IPS DF 6.9 (cell line): ENCODE measurements at places on chromosomes 6 and 20.

DNA sequence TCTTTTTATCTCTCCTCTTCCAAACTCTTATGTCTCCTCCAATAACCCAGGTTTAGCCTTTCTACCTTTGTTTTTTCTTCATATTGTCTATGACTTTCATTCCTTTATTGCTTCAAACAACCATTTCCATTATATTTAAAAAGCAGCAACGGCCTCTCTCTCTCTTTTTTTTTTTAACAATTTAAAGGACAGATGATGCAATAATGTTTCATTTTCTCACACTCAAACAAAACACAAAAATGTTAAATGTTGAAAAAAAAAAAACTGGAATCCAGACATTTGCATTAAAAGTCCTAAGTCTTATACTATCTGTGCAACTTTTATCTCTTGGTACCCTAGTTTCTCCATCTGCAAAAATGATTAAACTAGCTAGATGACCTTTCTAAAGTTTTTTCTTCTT, 105.8 kb downstream of the LMBRD1 start:
- DNase-seq: no peak

GRCh38 chr20:60295214-60295613, 337.0 kb downstream of the CDH26 start:
- DNase-seq: no peak

GRCh38 chr20:50674138-50674825, 17.1 kb downstream of the RIPOR3 start:
- DNase-seq: no peak

DNA sequence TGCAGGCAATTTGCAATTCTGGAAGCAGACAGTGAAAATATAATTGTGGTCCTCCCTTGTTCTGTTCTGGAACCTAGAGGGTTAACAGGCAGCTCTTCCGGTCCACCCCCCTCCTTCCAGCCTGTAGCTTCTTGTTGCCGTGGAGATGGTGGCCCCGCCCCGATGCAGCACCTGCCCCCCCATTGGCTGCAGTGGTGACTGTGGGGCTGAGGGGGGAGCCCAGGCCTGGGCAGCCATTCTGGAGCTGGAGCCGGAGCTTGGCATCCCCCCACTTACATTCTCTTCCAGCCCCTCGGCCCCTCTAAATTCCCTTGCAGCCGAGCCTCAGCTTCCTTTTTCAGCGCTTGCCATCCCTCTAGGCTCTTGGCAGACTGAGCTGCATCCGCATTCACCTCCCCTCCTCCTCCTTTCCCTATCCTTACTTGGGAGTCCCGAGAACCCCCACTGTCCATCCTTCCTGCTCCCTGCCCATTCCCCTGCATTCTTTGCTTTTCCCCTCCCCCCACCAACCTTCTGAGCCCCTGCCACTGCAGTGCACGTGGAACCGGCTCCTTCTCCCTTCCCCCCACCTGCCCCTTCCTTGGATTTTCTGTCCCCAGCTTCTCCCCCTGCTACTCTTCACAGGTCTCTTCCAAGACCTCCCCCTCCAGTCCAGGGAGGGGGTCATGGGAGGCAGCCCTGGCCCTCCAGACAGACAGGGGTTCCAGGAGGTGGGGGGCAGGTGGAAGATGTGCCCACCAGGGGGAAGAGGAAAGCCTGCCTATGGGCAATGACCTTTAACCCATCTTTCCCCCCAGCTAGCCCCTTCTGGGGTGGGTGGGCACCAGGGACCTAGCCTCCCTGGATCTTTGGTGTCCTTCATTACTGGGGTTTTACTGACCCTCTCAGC, 11.4 kb downstream of the SYNGAP1 start:
- DNase-seq: no peak

GRCh38 chr6:13764996-13765395, 49.4 kb downstream of the MCUR1 start:
- DNase-seq: no peak

- DNase-seq: no peak
Measured at GRCh38 chr20:2165871-2166270, 64.2 kb downstream of the STK35 start.

- DNase-seq: no peak
Measured at GRCh38 chr6:38077488-38078030, 258.0 kb downstream of the ZFAND3 start.

- DNase-seq: no peak
Measured at GRCh38 chr6:75142721-75143120, 63.1 kb downstream of the COL12A1 start.

- DNase-seq: no peak
Measured at GRCh38 chr20:845226-845868, 11.8 kb downstream of the FAM110A start.

DNA sequence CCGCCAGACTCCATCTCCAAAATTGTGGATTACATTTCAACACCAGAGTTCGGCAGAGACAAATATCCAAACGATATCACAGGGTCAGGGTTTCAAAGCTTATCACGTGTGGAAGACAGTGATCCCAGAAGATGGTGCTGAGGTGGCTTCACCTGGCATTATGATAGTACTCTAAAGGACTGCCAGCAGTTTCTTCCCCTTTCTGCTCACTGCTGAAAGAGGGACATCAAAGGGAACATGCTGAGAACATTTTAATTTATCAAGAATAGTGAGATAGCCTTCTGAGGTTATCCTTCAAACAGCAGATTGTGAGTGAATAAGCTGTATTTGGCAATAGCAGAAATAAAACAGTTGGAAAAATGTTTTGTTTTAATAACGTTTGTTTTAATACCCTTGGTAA, 79.7 kb downstream of the FIG4 start:
- no peak for DNase-seq

DNA sequence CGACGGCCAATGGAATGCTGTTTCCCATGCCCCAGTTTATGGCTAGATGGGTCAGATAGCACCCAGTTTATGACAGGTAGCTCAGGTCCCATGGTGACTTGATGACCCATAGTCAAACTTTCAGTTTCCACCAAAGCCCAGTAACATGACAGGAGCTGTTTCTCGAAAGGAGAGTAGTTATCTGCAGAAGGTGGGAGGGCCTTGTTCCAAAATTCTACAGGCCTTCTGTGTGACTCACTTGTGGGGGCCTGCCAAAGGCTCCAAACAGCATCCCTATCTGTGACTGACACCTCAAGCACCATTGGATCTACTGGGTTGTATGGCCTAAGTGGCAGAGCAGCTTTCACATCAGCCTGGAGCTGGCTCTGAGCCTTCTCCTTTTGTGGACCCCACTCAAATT, 379.7 kb upstream of the MANEA start:
- no peak for DNase-seq

GRCh38 chr6:12178521-12178920, 111.6 kb upstream of the EDN1 start:
- no peak for DNase-seq

DNA sequence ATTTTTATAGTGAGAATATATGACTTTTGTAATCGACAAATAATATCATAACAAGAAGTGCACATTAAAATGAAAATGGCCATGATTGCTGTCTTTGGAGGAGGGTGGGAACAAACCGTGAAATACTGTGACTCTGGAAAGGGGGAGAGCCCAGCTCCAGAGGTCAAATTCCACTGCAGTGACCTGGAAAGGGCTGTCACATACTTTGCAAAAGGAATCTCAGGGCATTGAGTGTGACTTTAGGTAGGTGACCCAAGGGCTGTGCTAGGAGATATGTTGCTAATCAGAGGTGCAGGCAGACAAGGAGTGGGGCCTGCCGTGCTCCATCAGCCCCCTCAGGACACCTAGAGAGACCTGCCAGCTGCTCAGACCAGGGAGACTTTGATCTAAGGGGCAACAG, 28.1 kb upstream of the BMP7 start:
- no peak for DNase-seq

- DNase-seq: no peak
Measured at GRCh38 chr6:169225131-169225576, 28.5 kb downstream of the THBS2 start.

DNA sequence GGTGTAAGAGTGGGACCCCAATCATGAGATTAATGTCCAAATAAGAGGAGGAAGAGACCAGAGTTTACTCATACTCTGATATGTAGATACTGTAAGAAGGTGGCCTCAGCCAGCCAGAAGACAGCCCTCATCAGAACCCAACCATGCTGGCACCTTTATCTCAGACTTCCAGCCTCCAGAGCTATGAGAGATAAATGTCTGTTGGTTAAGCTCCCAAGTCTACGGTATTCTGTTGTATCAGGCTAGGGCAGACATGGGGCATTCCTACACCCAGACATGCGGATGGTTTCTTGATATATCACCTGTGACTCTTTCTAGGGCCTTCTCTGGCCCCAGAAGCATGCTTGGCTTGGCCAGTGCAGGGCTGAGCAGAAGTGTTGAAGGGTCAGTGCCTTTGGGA, 247.4 kb upstream of the RIN2 start:
- DNase-seq: no peak

- DNase-seq: no peak
Measured at GRCh38 chr6:136771306-136771705, 21.0 kb downstream of the MAP3K5 start.

- DNase-seq: no peak
Measured at GRCh38 chr6:90386399-90387382, 90.0 kb upstream of the BACH2 start.

DNA sequence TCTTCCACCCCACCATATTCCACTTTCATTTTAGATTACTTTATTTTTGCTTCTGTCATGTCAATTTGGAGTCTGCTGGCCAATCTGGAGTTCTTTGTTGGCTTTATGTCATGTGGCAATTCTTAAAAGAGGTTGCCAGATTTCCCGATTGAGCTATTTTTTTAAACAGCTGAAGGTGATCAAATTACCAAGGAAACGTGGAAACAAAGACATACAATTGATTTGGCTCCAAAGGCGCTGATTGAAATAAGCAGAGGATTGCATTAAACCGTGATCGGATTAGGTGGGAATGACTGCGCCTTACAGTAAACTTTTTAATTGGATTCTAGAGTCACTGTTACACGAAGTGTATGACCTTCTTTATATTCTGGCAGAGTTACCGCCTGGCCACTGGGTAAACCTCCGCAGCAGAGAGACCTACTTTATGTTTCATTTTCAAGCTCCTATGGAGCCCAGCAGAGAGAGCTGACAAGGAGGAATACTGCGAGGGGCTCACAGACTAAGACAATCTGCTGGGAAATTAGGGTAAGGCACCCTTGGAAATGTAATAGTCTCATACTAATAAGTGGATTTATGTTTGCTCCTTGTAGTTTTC, 37.9 kb downstream of the SIM1 start:
- no peak for DNase-seq

- no peak for DNase-seq
Measured at GRCh38 chr6:106512048-106512967, 117.0 kb downstream of the RTN4IP1 start.

DNA sequence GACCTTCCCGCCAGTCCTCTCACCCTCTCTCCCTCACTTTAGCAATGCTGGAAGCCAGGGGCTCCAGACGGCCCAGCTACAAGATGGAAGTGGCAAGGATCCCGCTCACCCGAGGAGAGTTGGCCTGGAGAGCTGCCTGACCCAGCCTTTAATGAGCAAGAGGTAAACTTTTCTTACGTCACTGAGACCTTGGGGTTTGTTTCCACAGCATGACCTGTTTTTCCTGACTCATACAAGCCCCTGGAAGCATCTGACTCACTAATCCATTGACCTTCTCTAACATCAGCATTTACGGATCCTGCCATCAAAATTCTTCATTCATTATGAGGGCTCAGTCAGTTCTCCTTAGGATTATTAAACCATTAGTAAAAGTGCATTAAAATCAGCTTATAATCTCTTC, 120.4 kb downstream of the MYLK4 start:
- no peak for DNase-seq

DNA sequence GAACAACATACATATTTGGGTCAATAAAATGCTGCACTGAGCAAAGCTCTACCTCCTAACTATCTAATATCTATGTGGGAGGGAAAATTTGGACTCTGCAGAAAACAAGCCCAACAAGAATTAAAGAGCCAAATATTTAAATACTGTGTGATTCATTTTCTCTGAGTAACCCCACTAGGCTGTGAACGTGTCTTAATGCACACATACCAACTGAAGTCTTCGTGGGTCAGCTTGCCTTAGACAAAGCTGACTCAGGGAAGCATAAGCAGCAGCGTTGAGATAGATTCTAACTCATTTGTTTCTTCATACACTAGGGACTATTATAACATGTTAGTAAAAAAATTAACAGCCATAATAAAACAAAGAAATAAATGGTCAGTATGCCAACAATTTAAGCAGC, 114.3 kb downstream of the GJA1 start:
- no peak for DNase-seq

GRCh38 chr6:87230801-87231200, 75.4 kb downstream of the ZNF292 start:
- DNase-seq: no peak

- no peak for DNase-seq
Measured at GRCh38 chr20:48752963-48753362, 74.8 kb downstream of the PREX1 start.

- no peak for DNase-seq
Measured at GRCh38 chr6:80126657-80127345, 20.3 kb downstream of the BCKDHB start.

GRCh38 chr20:37846573-37846972, 56.4 kb upstream of the VSTM2L start:
- no peak for DNase-seq

DNA sequence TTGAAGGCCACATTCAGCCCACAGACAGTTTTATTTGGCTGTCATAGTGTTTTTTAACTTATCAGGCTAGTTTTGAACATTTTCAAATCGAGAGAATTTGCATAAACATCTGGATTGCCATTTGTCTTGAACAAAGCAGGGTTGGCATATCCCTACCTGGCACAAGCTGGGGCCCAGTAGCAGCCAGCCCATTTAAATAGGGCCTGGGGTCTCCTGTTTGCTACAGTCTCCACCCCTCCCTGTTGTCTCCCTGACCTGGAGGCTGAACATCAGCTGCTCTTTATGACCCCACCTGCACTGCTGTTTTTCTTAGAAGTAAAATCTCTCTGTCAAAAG, 10.5 kb downstream of the BCAS4 start:
- DNase-seq: no peak

DNA sequence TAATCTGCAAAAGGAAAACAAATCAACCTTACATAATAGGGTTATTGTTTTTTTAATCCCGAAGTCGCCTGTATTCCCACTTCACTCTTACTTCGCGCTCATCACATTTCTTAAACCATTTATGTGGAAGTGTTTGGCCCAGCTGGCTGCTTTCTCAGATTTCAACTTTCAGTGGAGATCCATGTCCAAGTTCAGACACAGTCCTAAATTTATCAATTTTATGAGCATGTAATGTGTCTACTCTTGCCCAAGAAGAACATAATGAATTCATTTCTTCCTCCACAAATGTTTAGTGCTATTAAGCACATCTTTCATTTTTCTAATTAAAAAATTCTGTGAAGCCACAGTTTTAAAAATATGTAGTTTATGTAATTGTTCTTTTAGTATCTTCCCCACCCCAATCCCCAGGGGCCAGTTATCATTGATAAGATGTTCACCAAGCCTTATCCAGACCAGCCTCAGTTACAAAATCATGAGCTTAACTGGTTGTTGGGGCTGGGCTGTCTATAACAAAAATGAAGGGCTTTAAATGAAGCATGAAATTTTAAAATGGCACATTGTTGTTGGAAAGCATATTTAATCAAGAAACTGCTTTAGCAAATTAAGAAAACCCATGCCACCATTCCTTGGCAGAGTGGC, 151.7 kb downstream of the UST start:
- DNase-seq: no peak

- DNase-seq: no peak
Measured at GRCh38 chr6:38713812-38714211, 1.3 kb upstream of the DNAH8 start.

GRCh38 chr6:157956171-157956730, 25.4 kb upstream of the SYNJ2 start:
- DNase-seq: no peak
